ENCODE measurements at places on chromosomes 1 and 21.

DNA sequence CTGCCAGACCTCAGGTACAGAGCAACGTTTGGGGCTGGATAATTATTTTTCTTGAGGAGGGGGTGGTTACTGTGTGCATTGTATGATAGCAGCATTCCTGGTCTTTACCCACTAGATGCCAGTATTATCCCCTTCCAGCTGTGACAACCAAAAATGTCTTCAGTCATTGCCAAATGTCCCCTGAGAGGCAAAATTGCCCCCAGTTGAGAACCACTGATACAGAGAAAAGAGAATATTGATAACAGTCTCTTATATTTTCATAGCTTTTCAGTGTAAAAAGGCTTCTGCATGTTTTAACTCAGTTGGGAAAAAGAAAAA, 51.8 kb upstream of the SYT14 start:
- DNase-seq: no peak

- DNase-seq: no peak
Observed at GRCh38 chr1:246108278-246108925, 398.7 kb downstream of the SMYD3 start.

GRCh38 chr21:44576025-44576420, 2.5 kb downstream of the KRTAP10-4 start:
- no peak for DNase-seq

- DNase-seq: no peak
Observed at GRCh38 chr21:39400173-39400572, 45.4 kb downstream of the LCA5L start.

- DNase-seq: no peak
Observed at GRCh38 chr1:111631502-111631901, 11.9 kb downstream of the RAP1A start.

DNA sequence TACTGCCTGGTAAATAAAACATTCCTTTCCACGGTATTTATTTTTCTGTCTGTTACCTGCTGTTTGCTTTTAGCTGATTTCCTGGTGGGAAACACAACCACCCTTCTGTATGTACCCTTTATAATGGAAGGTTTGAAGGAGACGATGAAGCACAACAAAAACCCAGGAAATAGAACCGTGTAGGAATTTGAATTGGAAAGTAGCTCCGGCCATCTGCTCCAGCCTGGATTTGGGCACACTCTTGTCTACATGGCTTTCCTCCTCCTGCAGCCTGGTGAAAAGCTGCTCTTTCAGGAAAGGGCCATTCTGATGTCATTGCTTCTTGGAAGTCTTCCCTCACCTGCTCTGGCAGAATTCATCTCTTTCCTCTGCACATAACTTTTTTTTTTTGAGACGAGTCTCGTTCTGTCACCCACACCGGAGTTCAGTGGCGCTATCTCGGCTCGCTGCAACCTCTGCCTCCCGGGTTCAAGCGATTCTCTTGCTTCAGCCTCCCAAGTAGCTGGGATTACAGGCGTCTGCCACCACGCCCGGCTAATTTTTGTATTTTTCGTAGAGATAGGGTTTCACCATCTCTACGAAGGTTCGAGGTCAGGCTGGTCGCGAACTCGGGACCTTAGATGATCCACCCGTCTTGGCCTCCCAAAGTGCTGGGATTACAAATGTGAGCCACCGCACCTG, 2.7 kb downstream of the AK4 start:
- no peak for DNase-seq

- DNase-seq: no peak
Observed at GRCh38 chr1:54853793-54854370, 33.1 kb downstream of the DHCR24 start.

GRCh38 chr1:107139833-107140702, 771 bp upstream of the NTNG1 start:
- no peak for DNase-seq

DNA sequence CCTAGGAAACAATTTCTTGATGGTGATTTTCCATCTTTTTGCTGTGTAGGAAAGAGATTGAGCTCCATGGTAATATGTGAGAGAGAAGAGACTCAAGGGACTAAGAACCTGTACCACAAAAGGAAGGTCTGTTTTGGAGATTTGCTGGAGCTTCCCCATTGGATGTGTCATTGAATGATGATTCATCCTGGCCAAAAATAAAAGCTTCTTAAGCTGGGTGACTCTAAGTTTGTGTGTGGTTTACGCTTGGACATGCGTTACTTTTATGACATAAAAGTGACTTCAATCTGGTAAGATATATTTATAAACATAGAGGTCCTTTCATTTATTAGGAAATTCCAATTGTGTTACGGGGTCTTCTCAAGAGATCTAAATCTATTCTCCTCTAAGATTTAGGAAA, 17.4 kb upstream of the IL19 start:
- no peak for DNase-seq

GRCh38 chr1:30472009-30472408, 251.4 kb downstream of the MATN1 start:
- no peak for DNase-seq

GRCh38 chr1:93516164-93516563, 68.2 kb downstream of the FNBP1L start:
- DNase-seq: no peak

- DNase-seq: no peak
Observed at GRCh38 chr1:110535985-110536384, 17.0 kb upstream of the KCNA10 start.

- DNase-seq: no peak
Observed at GRCh38 chr21:35461700-35462099, 412.6 kb upstream of the RUNX1 start.

GRCh38 chr21:28522014-28522799, 470.5 kb downstream of the LTN1 start:
- DNase-seq: no peak

- DNase-seq: no peak
Observed at GRCh38 chr1:110645211-110645610, 29.5 kb downstream of the KCNA3 start.

DNA sequence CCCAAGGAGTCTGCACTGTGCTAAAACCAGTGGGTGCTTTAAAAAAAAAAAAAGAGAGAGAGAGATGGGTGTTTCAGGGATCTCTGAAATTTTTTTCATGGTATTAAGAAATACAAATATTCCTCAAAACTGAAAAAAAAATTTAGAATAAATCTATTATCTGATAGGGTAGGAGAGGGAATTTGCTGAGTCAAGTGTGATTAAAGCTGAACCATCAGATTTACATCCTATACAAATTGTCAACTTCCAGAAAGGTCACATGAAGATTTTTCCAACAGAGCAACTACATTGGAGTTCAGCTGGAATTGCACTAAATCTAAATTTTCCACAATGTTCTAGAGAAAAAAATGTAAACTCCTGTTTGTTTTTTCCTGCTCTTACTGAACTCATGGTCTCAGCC, 79.3 kb upstream of the DSCAM start:
- no peak for DNase-seq

DNA sequence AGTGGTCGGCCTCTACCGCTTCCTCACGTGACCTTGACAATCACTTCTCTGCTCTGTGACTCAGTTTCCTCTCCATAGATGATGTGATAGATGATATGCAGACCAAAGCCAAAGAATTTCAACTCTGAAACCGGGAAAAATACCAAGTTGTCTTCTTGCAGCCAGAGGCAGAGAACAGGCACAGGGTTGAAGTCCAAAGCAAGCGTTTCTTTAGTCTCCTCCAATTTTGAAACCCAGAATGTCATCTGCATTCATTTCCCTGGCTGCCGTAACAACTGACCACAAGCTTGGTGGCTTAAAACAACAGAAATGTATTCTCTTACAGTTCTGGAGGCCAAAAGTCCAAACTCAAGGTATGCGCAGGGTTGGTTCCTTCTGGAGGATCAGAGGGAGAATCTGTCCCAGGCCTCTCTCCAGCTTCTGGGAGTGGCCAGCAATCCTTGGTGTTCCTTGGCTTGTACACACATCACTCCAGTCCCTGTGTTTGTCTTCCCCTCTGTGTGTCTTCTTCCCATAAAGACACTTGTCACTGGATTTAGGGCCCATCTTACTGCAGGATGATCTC, 30.3 kb upstream of the H6PD start:
- no peak for DNase-seq

DNA sequence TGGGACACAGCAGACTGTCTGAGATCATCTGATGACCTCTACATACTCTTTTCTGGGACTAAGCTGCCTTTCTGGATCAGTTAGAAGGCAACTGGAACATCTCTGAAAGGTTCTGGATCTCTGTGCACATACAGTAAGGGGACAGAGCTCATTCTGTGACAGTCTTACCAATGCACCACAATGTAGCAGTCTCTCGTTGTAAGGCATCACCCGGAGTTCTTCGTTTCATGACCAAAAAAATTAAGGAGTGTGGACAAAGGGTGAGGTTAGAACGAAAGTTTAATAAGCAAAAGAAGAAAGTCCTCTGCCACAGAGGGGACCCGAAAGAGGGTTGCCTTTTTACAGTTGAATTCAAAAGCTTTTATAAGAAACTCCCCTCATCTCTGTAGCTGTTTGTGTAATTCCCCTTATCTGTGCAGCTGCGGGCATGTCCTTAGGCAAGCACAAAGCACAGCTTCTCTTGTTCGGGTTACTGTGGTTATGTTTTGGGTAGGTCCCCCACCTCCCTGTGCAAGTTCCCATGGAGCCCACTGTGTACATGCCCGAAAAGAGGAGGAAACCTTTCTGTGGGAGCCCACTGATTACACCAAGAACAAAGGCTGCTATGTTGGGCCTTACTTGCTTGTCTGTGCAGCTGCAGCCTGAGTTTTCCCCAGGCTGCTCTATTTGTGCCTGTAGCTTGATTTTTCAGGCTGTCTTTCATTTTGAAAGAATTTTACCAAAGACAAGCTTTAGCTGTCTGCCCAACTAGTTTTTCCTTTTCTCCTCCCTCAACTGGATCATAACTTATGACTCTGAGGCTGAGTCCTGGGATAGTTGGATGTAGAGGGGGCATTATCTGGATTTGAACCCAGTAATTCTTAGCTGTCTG, 53.1 kb upstream of the CACNA1E start:
- DNase-seq: no peak

Data from activated T-helper 1 cell treated with anti-CD3 and anti-CD28 coated beads, Interleukin-2, amount 50 U/mL, for 16 hours (primary cell).